A549 treated with DMSO at 1 μM for 4 hours (cell line): ENCODE measurements at places on chromosomes 1 and 21. TPM values are rescaled to one million over a fixed set of nuclear protein-coding genes. Genes with fewer than 3 reads are reported as not detected.

LIPI gene
- not detected in 5 replicates for total RNA-seq

CLDN19 gene
- total RNA-seq, result not detected in 5 replicates

OR2L13 gene
- not detected in 5 replicates for total RNA-seq

S100A1 gene
- total RNA-seq, result 0.15 to 0.83 TPM (median 0.47 TPM) in 5 replicates
